ENCODE measurements at places on chromosomes 13 and 19. TPM values are rescaled to one million over a fixed set of nuclear protein-coding genes. Genes with fewer than 3 reads are reported as not detected.

GGN gene
- total RNA-seq: not detected

GRIK5 gene
- total RNA-seq: 0.39 TPM

METTL21C gene
- total RNA-seq: not detected

SMIM24 gene
- not detected for total RNA-seq

NLRP9 gene
- total RNA-seq: not detected

BRSK1 gene
- total RNA-seq: 4.1 TPM

ZNF814 gene
- 38.5 TPM for total RNA-seq

SIGLEC14 gene
- total RNA-seq: 0.35 TPM

KBTBD6 gene
- 5.9 TPM for total RNA-seq

CPT1C gene
- 0.66 TPM for total RNA-seq

PLK5 gene
- not detected for total RNA-seq

KRTDAP gene
- total RNA-seq: not detected

ZNF43 gene
- 22.7 TPM for total RNA-seq

GARIN5A gene
- 0.57 TPM for total RNA-seq

MAB21L1 gene
- total RNA-seq: not detected

SOHLH2 gene
- total RNA-seq: not detected

C5AR1 gene
- 1.3 TPM for total RNA-seq

IFNL2 gene
- not detected for total RNA-seq

CEACAM6 gene
- total RNA-seq: not detected

ZIC2 gene
- total RNA-seq: not detected

DAND5 gene
- total RNA-seq: not detected

MYO1F gene
- 81.3 TPM for total RNA-seq

INSL3 gene
- total RNA-seq: 1.8 TPM

TSHZ3 gene
- total RNA-seq: 0.35 TPM

SGCG gene
- not detected for total RNA-seq

COL5A3 gene
- total RNA-seq: 0.50 TPM

SBK2 gene
- not detected for total RNA-seq

KISS1R gene
- total RNA-seq: 1.2 TPM

NCR1 gene
- total RNA-seq: not detected

N4BP2L1 gene
- total RNA-seq: 16.8 TPM

SSC5D gene
- 1.2 TPM for total RNA-seq

ZNF729 gene
- total RNA-seq: not detected

ZNF799 gene
- 3.6 TPM for total RNA-seq

ZNF208 gene
- 2.6 TPM for total RNA-seq

APLP1 gene
- total RNA-seq: 0.86 TPM

ZNF626 gene
- 11.2 TPM for total RNA-seq

ACP7 gene
- total RNA-seq: not detected

NAT14 gene
- 27.5 TPM for total RNA-seq

F2RL3 gene
- total RNA-seq: not detected

Measured in CD8-positive, alpha-beta memory T cell (primary cell).